Muscle of back (tissue), 13 donors: ENCODE measurements at places on chromosomes 12 and 14.
A peak's percentile ranks its signal among the peaks of the same experiment; 100 is the strongest.

- no peak for DNase-seq
Measured at GRCh38 chr14:73428353-73428824, 30.0 kb downstream of the NUMB start.

DNA sequence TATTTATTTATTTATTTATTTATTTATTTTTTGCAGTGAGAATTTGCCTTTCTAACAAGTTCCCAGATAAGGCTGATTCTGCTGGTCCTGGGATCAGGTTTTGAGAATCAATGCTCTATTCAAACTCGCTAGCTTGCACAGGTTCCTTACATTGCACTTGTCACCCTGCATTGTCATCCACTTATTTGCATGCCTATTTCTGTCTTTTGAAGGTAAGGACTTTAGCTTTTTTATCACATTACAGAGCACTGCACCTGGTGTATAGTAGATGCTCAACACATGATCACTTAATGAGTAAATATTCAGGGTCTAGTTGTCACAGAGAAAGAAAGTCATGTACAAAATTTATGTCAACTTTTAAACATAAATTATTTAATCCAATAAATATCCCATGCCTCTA, 219.7 kb upstream of the BTG1 start:
- no peak for DNase-seq

DNA sequence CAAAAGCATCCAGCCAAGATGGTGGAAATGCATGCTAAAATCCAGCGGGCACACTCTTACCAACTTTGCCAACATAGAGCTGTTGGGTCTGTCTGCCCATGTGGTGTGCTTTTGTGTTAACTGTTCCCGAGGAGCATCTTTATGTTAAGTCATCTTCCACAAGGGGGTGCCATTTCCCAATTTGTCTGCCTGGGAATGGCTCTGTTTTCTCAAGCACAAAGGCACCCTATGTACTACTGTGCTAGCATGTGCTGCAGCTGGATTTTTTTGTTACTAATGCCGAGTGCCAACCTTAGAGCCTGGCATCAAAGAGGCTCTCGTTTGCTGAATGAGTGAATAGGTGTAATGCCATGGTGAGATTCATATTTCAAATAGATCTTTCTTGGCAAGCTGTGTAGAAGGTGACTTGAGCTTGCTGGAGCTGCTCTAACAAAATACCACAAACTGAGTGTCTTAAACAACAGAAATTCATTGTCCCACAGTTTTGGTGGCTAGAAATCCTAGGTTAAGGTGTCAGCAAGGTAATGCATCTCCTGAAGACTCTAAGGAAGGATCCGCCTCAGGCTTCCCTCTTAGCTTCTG, 74.3 kb downstream of the TRHDE start:
- DNase-seq: peak; percentile 81

DNA sequence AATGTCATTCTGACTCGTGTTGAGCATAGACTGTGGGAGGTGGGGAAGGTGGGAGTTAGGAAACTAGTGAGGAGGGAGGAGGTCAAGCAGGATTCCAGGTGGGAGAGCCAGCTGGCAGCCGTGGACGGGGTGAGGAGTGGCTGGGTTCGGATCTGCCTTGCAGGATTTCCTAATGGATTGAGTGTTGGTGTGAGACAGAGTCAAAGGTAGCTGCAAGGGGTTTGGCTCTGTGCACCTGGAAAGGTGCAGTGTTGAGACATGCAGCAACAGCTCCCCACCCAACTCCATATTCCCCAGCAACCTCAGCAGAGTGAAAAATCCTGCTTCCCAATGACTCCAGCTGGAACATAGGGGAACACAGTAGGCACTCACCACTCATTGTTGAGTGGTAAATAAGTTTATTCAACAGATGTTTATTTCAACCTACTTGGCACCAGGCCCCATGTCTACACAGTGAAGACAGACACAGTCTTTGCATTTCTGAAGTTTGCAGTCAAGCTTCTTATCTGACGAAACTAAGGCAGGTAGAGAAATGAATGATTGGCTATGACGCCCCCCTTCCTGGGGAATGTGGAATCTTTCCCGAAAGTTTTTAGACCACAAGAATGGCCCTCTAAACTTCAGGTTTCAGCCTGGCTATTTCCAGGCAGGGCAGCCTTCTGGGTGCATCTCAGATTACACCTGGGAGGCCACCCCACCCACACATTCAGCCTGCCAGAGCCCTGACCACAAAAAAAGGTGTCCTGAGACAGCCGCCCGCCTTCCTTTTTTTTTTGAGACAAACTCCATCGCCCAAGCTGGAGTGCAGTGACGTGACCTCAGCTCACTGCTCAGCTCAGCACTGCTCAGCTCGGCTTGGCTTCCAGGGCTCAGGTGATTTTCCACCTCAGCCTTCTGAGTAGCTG, 37.9 kb upstream of the PLEKHG6 start:
- no peak for DNase-seq

GRCh38 chr14:75088566-75089373, 19.3 kb downstream of the ZC2HC1C start:
- peak; percentile 82 for DNase-seq

DNA sequence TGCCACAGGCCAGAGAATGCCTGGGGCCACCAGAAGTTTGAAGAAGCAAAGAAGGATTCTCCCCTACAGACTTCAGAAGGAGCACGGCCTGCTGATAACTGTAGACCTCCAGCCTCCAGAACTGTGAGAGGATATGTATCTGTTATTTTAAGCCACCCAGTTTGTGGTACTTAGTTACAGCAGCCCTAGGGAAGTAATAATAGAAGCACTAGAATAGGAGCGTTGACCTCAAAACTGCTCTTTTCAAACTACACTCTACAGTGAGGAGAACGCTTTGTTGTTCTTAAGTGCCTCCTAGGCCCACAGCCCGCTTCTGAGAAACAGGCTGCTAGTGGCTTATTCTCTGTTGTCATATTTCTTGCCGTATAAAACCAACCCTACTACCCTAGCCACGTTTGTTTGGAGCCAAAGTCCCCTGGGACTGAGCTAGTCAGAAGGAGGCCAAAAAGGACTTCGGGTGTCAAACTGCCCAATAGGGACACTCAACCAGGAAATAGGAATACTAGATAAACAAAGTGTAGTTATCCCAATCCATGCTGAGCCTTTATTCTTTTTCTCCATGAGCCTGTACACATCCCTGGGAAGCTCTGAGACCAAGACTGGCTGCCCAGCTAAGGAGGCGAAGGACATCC, 38.5 kb upstream of the FRS2 start:
- no peak for DNase-seq

DNA sequence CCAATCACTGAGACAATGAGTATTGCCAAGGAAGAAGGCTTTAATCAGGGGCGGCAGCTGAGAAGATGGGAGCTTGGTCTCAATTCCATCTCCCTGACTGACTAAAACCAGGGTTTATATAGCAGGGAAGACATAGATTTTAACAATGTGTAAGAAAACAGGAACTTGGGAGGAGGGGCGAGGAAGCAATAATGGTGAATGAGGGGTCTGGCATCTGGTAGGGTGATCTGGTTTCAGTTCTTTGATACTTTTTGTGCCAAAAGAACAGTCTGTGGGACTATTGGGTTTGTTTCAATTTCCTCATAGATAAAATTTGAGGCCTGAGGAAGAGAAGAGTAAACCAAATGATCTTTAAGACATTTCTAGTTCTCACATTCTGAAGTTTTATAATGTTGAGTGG, 49.2 kb downstream of the FUT8 start:
- no peak for DNase-seq

GRCh38 chr12:107607464-107608392, 77.9 kb upstream of the PWP1 start:
- DNase-seq: peak; percentile 59

GRCh38 chr12:47773858-47774580, 981 bp downstream of the SLC48A1 start:
- no peak for DNase-seq
